ENCODE measurements at places on chromosomes 5 and 9. TPM values are rescaled to one million over a fixed set of nuclear protein-coding genes. Genes with fewer than 3 reads are reported as not detected.
A peak's percentile ranks its signal among the peaks of the same experiment; 100 is the strongest.

SV2C gene
- total RNA-seq = 0.14 TPM

PPP2R2B gene
- 9.5 TPM for total RNA-seq

MELK gene
- 2.2 TPM for total RNA-seq

SLC46A2 gene
- total RNA-seq = 2.0 TPM

C5orf52 gene
- total RNA-seq = not detected

PCDHGB7 gene
- 18.0 TPM for total RNA-seq

PCDH12 gene
- 5.1 TPM for total RNA-seq

HRCT1 gene
- 23.6 TPM for total RNA-seq

ACOT12 gene
- total RNA-seq = 2.3 TPM

CER1 gene
- total RNA-seq = not detected

GRCh38 chr9:125493384-125493783 lies 213.6 kb downstream of the MAPKAP1 start:
- H3K27me3 ChIP-seq = no peaks in the 10 kb centered on the region
- H3K27ac ChIP-seq = no peak overlapping the region
- no peak overlapping the region for H3K4me3 ChIP-seq

GRCh38 chr9:115777610-115778009 lies 376.0 kb upstream of the PAPPA start:
- DNase-seq = no peak
- H3K27me3 ChIP-seq = no peaks in the 10 kb centered on the region
- no peak overlapping the region for H3K27ac ChIP-seq
- no peak overlapping the region for H3K4me3 ChIP-seq
- no peaks in the 10 kb centered on the region for H3K36me3 ChIP-seq

DNA sequence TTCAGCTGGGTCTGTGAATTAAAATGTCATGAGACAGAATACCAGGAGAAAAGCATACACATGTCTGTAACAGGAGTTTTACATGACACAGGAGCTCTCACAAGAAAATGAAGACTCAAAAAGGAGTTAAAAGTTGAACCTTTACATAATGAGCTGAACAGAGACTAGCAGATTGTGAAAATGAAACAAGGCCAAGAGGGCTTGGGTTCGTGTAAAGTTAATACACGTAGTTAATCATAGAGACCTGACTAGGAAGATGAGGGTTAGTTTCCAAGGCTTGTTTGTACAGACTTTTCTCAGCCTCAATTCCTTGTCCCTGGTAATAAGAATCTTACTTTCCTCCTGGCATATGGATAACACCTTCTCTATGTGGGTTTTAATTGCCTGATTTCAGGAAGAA lies 1294.0 kb downstream of the MAT2B start:
- no peak for DNase-seq
- no peaks in the 10 kb centered on the region for H3K4me1 ChIP-seq
- H3K4me3 ChIP-seq = no peak overlapping the region
- H3K27me3 ChIP-seq = no peaks in the 10 kb centered on the region

DNA sequence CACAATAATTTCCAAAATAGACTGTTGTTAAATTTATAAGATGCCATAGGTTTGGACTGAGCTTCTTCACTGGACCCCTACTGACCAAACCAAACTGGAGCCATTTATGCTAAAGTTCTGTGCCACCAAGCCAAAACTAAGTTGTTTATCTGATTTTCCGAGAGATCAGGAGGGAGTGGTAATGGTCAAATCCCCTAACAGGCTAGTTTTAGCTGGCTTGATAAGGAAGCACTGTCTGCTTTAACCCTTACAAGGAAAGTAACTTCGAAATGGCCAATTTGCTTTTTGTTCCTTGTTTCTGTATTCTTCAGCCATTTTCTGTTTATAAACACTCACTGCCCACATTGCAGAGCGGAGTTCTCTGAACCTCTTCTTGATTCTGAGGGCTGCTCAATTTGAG lies 246.8 kb upstream of the TUT7 start:
- no peaks in the 10 kb centered on the region for H3K36me3 ChIP-seq
- no peak overlapping the region for H3K4me3 ChIP-seq
- DNase-seq = no peak
- H3K27me3 ChIP-seq = no peaks in the 10 kb centered on the region
- H3K27ac ChIP-seq = no peak overlapping the region
- H3K4me1 ChIP-seq = no peaks in the 10 kb centered on the region

- no peaks in the 10 kb centered on the region for H3K36me3 ChIP-seq
- no peak overlapping the region for H3K27ac ChIP-seq
- no peak overlapping the region for H3K4me3 ChIP-seq
- no peaks in the 10 kb centered on the region for H3K4me1 ChIP-seq
Observed at GRCh38 chr5:144060598-144060997, 109.9 kb downstream of the YIPF5 start.

GRCh38 chr5:108728566-108729241 lies 19.0 kb upstream of the FER start:
- H3K27ac ChIP-seq = peak overlapping the region; percentile 88
- H3K36me3 ChIP-seq = no peaks in the 10 kb centered on the region
- DNase-seq = no peak
- H3K4me1 ChIP-seq = peaks cover 17% of the 10 kb centered on the region
- H3K27me3 ChIP-seq = no peaks in the 10 kb centered on the region
- peak overlapping the region; percentile 82 for H3K4me3 ChIP-seq

DNA sequence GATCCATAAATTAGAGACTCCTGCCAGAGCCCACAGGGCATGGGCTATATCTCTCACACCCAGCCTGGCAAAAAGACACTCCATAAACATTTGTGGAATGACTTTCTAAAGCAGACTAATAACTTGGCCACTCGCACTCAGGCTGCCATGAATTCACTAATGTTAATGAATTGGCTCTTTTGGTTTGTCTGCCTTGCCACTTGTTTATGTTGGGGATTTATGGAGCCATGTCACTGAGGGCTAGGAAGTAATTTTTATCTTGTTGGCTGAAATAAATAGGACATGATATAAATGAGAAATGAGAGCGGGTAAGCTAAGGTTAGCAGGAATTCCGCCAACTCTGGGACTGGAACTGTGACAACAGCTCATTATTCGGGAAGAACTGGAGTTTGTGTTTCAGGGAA lies 55.2 kb downstream of the DROSHA start:
- peaks cover 11% of the 10 kb centered on the region for H3K36me3 ChIP-seq
- no peaks in the 10 kb centered on the region for H3K4me1 ChIP-seq
- no peak overlapping the region for H3K4me3 ChIP-seq
- no peak for DNase-seq
- H3K27me3 ChIP-seq = no peaks in the 10 kb centered on the region

GRCh38 chr5:92885950-92886349 lies 695.1 kb downstream of the NR2F1-AS1 start:
- no peak for DNase-seq
- no peak overlapping the region for H3K4me3 ChIP-seq
- H3K27ac ChIP-seq = no peak overlapping the region

DNA sequence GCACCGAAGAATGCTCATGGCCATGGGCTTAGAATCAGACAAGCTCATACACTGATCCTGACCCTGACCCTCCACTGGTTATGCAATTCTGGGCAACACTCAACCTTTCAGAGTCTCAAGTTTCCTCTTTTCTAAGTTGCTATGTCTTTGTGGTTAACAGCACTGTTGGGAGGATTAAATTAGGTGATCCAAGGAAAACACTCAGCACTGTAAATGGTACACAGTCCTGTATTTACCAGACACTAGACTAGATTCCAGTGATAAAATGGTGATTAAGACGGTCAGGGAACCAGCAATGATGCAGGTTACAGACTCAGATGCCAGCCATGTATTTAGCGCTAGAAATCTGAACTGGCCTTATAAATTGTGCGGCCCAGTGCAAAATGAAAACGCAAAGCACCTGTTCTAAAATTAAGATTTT lies 8.1 kb downstream of the ARL15 start:
- no peak for DNase-seq
- no peak overlapping the region for H3K27ac ChIP-seq
- H3K27me3 ChIP-seq = no peaks in the 10 kb centered on the region
- no peaks in the 10 kb centered on the region for H3K36me3 ChIP-seq
- no peak overlapping the region for H3K4me3 ChIP-seq

- H3K27me3 ChIP-seq = no peaks in the 10 kb centered on the region
- no peak overlapping the region for H3K27ac ChIP-seq
- H3K4me3 ChIP-seq = no peak overlapping the region
- H3K36me3 ChIP-seq = no peaks in the 10 kb centered on the region
Observed at GRCh38 chr5:166602271-166602670, 1689.2 kb upstream of the WWC1 start.

DNA sequence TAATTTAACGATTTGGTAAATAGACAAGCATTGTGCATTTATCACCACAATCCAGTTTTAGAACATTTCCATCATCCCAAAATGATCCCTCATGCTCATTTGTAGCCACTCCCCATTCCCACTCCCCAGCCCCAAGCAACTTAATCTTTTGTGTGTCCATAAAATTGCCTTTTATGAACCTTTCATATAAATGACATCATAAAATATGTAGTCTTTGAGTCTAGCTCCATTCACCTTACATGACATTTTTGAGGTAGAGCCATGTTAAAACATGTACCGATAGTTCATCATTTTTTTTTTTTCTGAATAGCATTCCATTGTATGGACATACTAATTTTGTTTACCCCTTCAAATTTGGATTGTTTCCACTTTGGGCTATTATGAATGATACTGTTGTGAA lies 70.5 kb downstream of the C9orf85 start:
- H3K4me1 ChIP-seq = no peaks in the 10 kb centered on the region
- H3K27me3 ChIP-seq = no peaks in the 10 kb centered on the region
- no peak overlapping the region for H3K27ac ChIP-seq
- H3K4me3 ChIP-seq = no peak overlapping the region
- H3K36me3 ChIP-seq = no peaks in the 10 kb centered on the region
- no peak for DNase-seq

- H3K4me1 ChIP-seq = peaks cover 11% of the 10 kb centered on the region
- H3K36me3 ChIP-seq = no peaks in the 10 kb centered on the region
- no peak for DNase-seq
- no peak overlapping the region for H3K4me3 ChIP-seq
- no peaks in the 10 kb centered on the region for H3K27me3 ChIP-seq
Observed at GRCh38 chr5:147360816-147361215, 126.0 kb downstream of the STK32A start.

DNA sequence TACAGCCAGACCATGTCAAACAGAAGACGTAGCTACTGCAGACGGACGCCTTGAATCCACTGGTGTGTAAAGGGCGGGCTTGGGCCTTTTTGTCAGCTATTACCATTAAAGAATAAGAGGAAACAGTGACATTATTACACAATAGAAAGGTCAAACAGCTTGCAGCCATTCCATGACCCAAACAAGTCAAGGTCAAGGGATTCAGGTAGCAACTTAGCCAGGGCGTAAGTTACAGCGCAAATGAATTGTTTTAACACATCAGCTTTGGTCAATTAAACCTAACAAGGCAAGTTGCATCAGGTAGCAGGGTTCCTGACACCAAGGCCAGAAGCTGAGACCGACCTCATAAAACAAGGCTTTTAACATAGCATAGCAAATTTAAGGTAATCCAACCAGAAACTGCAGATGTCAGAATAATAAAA lies 15.3 kb downstream of the NFIB start:
- peak overlapping the region; percentile 19 for H3K4me3 ChIP-seq
- DNase-seq = no peak
- H3K27ac ChIP-seq = peak overlapping the region; percentile 3

- no peak overlapping the region for H3K27ac ChIP-seq
- H3K4me1 ChIP-seq = peaks cover 12% of the 10 kb centered on the region
- H3K4me3 ChIP-seq = no peak overlapping the region
- H3K27me3 ChIP-seq = no peaks in the 10 kb centered on the region
- no peak for DNase-seq
Observed at GRCh38 chr5:149224282-149224681, 47.4 kb upstream of the AFAP1L1 start.

DNA sequence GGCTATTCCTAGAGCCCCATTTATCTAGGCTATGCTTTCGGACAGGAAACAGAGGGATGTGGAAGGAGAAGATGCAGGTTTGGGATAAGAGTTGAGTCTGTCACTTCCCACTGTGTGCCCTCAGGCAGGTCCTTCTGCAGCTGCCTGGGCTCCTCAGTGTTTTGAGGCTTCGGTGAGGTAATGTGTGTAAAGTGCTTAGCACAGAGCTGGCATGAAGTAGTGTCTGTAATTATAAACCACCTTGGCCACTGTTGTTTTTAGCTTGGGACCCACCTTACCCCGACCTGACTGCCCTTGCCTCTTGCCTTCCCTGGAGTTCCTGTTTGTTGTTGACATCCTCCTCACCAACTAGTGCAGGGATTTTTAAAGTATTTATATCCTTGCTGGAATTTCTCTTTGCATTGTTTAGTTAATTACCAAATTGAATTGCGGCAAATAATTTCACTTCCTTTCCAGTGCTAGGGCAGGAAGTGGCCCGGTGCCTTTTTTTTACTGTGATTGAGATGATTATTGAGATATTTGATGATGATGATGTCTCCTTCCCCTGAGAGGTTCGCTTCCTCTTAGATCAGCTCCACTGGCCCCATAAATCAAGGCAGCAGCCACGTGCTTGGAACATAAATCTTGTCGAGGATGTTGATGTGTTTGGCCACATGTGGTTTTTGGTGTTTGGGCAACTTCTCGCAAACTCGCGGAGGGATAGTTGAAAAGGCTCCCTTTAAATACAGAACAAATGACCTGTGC lies 38.3 kb upstream of the DAB2IP start:
- H3K36me3 ChIP-seq = no peaks in the 10 kb centered on the region
- H3K4me1 ChIP-seq = peaks cover 5% of the 10 kb centered on the region
- no peaks in the 10 kb centered on the region for H3K27me3 ChIP-seq
- DNase-seq = no peak

- H3K36me3 ChIP-seq = no peaks in the 10 kb centered on the region
- H3K27ac ChIP-seq = peak overlapping the region; percentile 89
- H3K4me3 ChIP-seq = no peak overlapping the region
- H3K27me3 ChIP-seq = no peaks in the 10 kb centered on the region
Observed at GRCh38 chr9:114177423-114178064, 22.2 kb downstream of the COL27A1 start.

GRCh38 chr9:113817171-113817570 lies 58.9 kb upstream of the ZNF618 start:
- H3K36me3 ChIP-seq = no peaks in the 10 kb centered on the region
- no peaks in the 10 kb centered on the region for H3K4me1 ChIP-seq
- no peaks in the 10 kb centered on the region for H3K27me3 ChIP-seq
- DNase-seq = no peak

- H3K27ac ChIP-seq = no peak overlapping the region
- no peak for DNase-seq
- no peaks in the 10 kb centered on the region for H3K27me3 ChIP-seq
- H3K4me1 ChIP-seq = no peaks in the 10 kb centered on the region
- H3K4me3 ChIP-seq = no peak overlapping the region
Observed at GRCh38 chr5:87069974-87070608, 197.6 kb upstream of the RASA1 start.
